ENCODE measurements at places on chromosomes 4 and X.

GRCh38 chr4:60042231-60042652 is 1157.9 kb upstream of the ADGRL3 start:
- DNase-seq: no peak

DNA sequence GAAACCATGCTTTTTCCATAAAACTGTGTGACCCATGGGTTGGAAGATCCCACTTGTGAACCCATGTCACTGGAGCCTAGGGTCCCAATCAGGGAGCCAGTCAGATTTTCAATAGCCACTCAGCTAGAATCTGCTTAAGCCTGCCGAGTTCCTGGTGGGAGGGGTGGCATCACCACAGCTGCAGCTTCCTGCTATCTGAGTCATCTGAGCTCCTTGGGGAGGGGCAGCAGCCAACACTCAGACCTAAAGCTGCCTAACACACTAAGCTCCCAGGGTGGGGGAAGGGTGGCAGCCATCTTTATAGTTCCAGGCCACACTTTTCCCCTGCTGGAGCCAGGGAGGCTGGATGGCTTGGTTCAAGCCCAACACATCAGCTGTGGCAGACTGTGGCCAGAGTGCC is 350.1 kb downstream of the C4orf33 start:
- no peak for DNase-seq

DNA sequence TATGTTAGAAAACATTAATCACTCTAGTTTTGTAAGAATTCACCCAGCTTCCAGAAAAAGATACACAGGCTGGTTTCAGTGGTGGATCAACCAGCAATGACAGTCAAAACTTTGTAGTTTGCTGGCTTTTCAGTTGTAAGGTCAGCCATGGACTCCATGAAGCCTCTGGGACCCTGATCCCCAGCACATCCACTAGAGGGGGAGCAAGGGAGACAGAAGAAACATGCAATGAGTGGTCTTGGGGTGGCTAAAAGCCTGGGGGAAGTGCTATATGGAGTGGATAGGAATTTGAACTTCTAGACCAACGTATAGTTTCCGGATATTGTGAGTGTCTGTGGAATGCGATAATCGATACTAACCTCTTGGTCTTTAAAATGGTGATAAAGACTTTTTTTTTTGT is 72.7 kb downstream of the AFF2 start:
- no peak for DNase-seq

- DNase-seq: no peak
Measured at GRCh38 chrX:1035206-1035605, 177.2 kb downstream of the CRLF2 start.

DNA sequence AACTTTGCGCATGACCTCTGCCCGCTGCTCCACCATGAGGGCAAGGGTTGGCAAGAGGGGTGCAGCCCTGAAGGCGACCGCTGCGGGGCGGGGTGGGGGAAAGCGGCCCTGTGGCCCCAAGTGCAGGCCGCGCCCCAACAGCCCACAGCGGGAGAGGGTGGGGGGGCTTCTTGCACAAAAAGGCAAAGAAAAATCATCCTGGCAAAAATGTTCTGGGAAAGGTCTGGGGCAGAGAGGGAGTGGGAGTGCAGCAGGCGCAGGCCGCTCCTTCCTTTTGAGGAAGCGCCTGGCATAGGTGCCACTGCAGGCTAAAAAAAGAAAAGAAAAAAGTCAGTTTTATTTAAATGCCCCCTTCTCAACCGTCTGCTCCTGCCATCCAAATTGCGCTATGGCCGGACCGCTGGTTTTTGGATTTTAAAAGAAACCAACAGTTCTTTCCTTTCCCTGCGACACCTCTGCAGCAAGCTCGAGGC is 1.4 kb downstream of the ARX start:
- no peak for DNase-seq

DNA sequence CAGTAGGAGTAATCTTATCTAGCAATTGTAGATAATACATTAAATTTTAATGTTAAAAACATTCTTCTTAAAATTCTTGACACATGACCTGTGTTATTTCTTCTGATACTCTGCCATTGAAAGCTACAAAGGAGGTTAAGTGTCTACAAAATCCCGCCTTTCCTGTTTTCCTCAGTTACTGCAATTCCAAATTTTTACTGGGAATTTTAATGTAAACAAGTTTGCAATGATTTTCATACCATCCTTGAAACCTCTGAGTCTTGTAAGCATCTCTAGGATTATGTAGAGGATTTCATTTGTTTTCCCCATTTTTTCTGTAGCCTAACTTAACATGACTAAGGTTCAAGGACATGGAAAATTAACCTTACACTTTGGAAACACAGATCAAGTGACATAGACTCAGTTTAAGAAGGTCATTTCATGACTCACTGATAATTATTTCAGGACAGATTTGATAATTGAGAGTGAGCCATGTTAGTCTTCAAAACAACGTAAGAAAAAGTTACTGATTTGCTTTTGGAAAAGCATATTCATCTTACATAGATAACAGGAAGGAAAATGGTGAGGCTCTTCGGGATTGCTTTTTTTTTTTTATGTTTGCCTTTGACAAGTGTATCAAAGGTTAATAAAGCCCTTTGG is 39.6 kb upstream of the PDLIM5 start:
- DNase-seq: no peak

GRCh38 chr4:109977854-109978501 is 65.3 kb downstream of the EGF start:
- DNase-seq: peak; percentile 18

DNA sequence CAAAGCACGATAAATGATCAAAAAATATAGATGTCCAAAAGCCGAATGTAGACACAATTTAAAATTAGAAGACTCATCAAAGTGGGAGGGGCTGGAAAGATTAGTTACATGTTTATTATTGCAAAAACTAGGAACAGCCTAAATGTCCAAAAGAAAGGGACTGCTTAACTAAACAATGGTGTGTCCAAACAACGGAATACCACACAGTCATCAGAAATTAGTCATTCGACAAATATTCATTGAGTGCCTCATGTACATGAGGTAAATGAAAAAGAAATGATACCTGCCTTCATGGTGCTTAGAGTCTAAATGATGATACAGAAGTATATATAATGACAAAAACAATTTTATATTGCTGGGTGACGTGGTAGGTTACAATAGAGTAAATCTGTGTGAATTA is 139.7 kb downstream of the MAML3 start:
- no peak for DNase-seq

DNA sequence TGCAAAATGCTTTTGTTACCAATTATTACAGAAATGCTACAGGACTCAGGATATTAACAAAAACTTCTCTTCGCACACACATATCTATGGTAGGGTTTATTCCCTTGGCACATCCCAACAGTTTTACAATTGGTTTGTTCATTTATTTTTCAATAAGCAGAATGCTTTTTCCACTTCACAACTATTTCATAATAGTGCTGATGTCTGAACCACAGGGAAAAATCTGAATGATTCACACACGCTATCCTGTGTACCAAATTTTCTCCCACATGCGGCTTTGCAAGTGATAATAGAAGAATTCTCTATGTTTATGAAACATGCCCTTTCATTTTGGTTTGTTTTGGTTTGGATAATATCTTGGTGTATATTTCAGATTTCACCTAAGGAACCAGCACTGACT is 725.7 kb upstream of the TENM3 start:
- no peak for DNase-seq
